ENCODE measurements at places on chromosomes 16 and 17.

GRCh38 chr16:78283548-78284251, 184.2 kb downstream of the WWOX start:
- no peak for DNase-seq

DNA sequence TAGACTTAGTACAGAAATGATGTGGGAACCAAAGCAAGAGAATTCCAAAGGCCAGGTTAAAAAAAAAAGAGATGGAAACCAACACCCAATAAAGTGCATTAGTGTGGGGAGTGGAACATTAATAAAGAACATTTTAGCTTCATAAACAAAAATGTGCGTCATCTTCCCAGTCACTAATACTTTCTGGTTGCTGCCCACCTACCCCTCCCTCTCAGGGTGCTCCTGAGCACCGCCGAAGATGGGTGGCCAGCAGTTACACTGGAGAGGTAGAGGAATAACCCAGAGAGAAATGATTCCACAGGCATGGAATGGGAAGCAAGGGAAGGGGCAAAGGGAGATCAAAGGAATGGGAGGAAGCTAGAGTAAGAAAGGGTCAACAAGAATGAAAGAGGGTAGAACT, 6.0 kb upstream of the CHD3 start:
- no peak for DNase-seq

DNA sequence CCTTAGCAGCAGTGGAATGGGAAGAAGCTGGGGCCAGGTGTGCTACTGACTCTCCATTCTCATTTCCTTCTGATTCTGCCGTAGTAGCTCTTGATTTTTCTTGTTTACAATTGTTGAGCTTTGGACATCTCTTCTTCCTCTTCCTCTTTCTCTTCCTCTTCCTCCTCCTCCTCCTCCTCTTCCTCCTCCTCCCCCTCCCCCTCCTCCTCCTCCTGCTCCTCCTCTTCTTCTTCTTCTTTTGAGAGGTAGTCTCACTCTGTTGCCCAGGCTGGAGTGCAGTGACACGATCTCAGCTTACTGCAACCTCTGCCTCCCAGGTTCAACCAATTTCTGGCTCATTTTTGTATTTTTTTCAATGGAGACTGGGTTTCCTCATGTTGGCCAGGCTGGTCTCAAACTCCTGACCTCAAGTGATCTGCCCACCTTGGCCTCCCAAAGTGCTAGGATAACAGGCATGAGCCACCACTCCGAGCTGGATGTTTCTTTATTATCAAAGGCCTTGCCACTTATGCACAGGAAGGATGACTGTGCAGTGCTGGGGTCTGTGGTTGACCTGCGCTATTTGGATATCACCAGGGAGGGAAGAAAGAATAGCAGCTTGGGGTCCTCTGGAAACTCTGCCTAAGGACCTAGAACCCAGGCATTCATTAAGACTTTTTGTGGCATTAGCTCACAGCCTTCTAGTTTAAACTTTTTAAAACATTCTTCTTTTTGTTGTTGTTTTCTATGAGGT, 127.8 kb upstream of the KCNJ16 start:
- DNase-seq: no peak

- DNase-seq: no peak
Observed at GRCh38 chr17:70984873-70985272, 815.5 kb downstream of the KCNJ2 start.

DNA sequence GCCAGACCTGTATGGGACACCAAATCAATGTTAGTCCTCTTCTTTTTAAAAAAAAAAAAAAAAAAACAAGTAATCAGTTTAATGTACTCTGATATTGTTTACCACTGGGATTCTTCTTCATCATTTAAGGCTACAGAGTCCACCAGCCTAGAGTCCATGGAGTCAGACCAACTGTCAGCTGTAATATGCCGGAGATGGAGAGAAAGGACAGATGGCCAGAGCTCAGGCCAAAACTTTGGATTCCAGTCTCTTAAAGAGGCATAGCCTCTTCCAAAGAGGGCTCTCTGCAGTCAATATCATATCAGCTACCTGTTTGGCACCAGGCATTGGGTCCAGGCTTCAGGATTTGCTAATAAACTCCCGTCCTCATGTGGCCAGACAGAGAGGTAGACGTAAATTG, 469.6 kb upstream of the HSBP1 start:
- DNase-seq: no peak
